ENCODE measurements at places on chromosomes 11 and 22.

DNA sequence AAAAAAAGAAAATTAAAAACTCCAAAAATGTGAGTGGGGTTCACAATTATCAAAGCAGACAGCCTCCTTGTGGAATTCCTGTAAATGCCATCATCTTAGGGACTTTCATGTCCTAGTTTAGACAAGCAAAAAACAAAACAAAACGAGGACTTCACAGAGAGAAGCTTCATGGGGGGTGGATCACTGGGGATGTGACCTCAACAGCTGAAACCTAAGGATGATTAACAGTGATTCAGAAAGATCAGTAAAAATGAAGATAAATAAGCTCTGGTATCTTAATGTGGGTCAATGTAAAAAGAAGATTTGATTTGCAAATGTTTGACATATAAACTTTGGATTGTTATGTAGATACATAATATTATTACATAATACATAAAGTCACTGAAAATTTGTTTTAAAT lies 8.1 kb upstream of the OR10W1 start:
- no peak for DNase-seq

GRCh38 chr22:22431271-22432220 lies 77.0 kb downstream of the ZNF280B start:
- DNase-seq: peak; percentile 89

- no peak for DNase-seq
Observed at GRCh38 chr11:57937431-57937830, 86.2 kb upstream of the OR9Q1 start.

- no peak for DNase-seq
Observed at GRCh38 chr11:130318031-130318673, 3.4 kb upstream of the ZBTB44 start.

GRCh38 chr11:77109236-77110019 lies 6.8 kb downstream of the OMP start:
- DNase-seq: peak; percentile 52

- peak; percentile 54 for DNase-seq
Observed at GRCh38 chr11:63567044-63567840, 4.1 kb upstream of the PLAAT2 start.

GRCh38 chr11:61352038-61352437 lies 9.6 kb downstream of the CYB561A3 start:
- DNase-seq: no peak

GRCh38 chr11:10655227-10655626 lies 38.3 kb downstream of the IRAG1 start:
- DNase-seq: no peak

DNA sequence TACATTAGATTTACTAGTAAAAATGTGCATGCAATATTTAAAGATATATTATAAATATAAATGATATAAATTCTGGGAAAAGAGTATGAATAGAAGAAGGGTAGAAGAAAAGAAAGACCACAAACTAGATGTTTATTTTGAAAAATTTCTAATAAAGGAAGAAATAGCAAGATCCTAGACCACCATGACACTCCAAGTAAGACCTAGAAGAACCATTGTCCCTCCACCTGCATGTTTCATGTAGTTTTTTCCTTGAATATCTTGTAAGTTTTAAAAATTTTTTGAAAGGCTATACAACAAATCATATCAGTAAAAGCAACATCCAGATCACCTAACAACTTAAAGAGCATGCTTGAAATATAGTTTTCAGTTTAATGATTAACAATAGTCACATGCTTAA lies 46.8 kb downstream of the ARHGAP32 start:
- DNase-seq: no peak

DNA sequence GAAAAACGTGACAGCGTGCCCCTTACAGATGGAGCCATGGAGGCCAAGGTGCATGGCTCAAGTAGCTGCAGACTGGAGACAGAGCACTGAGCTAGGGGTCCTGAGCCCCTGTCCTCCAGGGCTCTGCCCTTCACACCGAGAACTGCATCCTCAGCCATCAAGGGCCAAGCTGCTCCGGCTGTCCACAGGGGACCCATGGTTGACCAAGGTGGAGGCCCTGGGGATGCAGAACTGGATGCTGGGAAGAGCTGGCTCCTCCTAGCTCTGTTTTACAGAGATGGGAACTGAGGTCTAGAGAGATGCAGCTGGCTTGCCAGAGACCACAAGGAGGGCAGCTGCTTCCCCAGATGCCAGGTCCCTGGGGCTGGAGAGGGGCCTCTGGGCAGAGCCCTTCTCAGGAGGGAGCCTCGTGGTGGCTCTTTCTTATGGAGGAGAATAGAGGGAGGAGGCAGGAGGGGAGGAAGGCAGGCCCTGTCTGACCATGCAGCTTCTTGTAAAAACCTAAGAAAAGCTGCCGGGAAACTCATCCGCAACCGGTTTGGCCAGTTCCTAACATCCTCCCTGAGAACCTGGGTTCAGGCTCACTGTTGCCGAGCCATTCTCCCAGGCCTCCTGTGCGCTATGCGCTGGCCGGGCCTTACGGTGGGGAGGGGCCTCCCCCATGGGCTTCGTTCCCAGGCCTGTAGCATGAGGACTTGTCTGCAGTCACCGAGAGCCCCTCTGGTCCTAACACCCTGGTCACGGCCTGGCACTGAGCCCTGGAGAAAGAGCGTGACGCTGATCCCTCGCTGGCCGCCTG lies 80.6 kb downstream of the WNT7B start:
- DNase-seq: no peak

GRCh38 chr11:44171518-44171917 lies 76.0 kb downstream of the EXT2 start:
- no peak for DNase-seq

DNA sequence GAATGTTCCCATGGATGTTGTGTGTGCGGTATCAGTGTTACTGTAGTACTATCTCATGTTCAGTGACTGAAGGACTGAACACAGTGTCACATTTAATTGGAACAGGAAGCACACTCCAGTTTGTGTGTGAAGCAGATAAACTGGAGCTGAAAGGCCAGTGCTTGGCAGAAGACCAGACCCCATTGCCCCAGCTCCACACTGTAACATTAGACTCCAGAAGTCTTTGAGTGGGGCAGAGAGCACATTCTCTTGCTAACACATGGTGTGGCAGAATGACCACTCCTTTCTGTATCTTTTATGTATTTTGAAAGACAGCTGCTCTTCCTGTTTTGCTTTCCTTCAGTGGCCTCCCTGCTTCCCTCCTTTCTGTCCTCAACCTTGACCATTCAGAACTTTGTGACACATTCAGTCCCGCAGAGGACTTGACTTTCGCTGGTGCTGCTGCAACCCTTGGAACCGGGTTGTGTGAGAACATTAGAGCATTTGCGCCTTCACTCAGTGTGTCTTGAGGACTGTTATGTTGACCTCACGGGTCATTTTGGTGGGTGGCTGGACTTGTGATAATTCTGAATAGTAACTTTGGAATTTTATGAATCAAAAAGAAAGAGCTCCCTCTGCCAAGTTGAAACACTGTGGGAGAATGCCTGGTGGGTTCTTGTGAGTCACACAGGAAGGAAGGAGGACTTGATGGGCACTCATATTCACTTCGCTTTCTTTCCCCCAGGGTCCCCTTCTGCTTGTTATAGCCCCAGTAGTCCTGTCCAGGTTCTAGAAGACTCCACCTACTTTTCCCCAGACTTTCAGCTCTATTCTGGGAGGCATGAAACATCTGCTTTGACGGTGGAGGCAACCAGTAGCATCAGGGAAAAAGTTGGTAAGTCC lies 26.4 kb downstream of the AMOTL1 start:
- peak; percentile 78 for DNase-seq

DNA sequence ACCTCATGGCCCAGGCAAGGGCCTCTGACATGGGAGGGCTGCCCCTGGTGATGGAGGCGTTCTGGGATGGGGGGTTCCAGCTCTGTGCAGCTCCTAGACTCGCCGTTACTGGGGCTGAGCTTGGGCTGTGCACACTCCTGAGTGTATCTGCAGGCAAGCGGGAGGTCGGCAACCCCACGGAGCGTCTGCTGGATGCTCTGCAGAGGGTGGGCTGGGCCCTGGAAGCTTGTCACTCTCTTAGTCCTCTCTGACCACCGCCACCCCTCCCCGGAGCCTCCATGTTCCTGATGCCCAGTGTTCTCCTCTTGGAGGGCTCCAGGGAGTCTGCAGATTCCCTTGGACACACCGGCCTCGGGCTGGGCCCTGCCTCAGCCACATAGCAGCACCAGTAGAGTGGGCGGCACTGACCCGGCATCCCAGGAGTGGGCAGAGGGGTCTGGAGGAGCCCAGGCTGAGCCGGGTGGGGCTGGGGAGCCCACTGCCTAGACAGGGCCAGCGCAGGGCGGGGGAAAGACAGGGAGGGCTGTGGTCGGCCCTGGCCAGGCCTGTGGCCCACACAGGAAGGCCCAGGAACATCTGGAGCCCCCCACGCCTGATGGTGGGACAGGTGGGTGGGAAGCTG lies 20.6 kb upstream of the MUC5B start:
- no peak for DNase-seq

- DNase-seq: no peak
Observed at GRCh38 chr11:112537026-112537425, 276.4 kb upstream of the PLET1 start.

DNA sequence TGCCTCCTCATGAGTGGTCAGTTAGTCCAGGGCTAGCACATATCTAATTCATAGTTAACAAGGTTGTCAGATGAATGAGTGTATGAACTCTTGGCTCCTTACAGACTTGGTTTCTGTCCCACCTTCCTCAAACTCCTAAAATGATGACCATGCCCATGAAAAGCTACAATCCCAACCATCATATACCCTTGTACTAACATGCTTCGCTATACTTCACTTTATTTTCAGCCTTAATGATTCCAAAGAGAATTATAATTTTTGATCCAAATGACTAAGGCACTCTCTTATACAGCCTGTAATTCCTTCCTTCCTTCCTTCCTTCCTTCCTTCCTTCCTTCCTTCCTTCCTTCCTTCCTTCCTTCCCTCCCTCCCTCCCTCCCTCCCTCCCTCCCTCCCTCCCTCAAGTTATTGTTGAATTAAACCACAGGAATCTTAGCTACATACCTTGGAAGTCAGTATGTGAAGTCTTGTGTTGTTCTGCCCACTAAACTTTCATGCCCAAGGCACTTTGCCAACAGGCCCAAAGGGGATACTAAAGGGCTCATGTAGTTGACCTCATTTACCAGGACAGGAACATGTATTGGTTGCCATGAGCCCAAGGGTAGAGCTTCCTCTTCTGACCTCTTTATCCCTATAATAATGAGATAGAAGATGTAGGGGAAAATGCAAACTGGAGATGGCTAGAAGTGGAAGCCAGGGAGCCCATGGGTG lies 37.4 kb downstream of the CALCA start:
- no peak for DNase-seq

- DNase-seq: no peak
Observed at GRCh38 chr22:49964136-49965090, 3.8 kb downstream of the PIM3 start.

DNA sequence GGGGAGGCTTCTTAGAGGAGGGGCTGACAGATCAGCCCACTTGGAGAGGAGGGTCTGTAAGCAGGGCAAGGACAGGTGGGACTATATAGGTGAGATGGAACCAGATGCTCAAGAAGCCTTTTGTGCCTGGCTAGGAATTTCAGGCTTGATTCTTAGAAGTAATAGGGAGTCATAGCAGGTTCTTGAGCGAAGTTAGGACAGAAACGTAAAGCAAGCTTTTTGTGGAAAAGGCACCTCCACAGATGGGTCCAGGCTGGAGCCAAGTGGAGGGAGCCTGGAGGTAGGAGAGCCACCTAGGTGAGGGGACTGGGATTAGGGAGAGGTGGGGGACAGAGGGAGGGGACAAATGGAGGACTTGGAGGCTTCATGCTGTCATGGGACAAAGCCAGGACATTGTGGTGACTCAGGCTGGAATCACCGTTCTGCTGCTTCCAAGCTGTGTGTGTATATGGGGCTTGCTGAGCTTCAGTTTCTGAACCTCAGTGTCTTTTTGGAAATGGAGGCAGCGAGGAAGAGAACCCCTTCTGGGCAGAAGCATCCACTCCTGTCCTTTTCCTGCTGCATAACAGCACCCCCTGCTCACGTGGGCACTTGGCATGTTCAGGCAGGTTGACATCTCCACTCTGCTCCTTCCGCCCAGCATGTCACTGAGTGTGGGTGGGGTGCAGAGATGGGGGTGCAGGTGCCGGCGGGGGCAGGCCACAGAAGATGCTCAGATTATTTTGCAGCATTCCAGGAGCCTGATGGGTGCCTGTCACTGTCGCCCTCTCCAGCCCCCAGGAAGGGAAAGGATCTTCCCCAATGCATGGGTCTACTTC lies 58.0 kb downstream of the MCM5 start:
- no peak for DNase-seq

DNA sequence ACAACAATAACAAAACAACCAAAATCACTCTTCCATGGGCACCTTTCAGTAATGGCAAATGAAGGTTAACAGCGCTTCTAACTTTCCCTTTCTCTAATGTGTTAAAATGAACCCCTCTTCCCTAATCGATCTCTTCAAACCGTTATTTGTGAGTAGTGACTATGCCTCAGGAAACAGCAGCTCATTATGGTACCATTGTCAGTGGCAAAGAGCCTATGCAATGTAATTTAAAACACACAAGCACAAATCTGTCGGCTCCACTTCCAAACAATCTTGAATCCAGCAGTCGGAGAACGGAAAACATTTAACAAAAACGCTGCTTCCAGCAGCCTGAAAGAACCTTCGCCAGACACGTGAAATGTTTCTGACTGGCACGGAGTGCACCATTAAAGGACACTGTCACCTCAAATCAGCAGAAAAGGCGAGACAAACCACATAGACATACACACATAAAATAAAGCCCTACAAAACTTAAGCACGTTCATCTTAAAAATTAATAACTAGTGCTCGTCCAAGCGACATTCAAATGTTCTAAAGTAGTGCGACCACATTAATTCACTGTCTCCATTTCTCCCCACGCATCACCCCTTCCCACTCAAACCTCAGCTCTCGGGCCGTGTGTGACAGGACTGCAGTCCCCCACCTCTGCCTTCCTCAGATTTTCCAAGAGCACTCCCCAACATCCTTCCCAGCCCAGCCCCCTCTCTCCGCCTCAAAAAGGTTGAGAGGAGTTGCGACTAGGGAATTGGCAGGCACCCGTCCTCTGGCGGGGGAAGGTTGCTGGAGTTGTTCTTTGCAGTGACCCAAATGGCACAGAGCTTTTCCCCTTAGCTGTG lies 748 bp downstream of the RAB30 start:
- DNase-seq: peak; percentile 38

- DNase-seq: peak; percentile 54
Observed at GRCh38 chr11:64226507-64227051, 505 bp downstream of the NUDT22 start.

- DNase-seq: no peak
Observed at GRCh38 chr11:74725701-74726100, 5.5 kb downstream of the CHRDL2 start.

- no peak for DNase-seq
Observed at GRCh38 chr11:46306296-46306853, 28.9 kb downstream of the CREB3L1 start.

GRCh38 chr11:44865866-44866272 lies 84.8 kb downstream of the TP53I11 start:
- DNase-seq: no peak

GRCh38 chr22:46366801-46367706 lies 31.5 kb downstream of the TRMU start:
- DNase-seq: no peak

DNA sequence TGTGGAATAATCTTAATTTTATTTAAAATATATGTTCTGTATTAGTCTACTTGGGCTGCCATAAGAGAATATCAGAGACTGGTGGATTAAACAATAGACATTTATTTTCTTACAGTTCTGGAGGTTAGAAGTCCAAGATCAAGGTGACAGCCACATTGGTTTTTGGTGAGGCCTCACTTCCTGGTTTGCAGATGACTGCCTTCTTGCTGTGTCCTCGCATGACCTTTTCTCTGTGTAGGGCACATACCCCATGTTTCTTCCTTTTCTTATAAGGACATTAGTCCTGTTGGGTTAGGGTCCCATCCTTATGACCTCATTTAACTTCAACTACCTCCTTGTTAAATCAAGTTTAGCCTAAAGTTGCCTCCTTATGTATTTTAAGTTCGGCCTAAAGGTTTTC lies 202.7 kb upstream of the MPPED2 start:
- no peak for DNase-seq
